ENCODE measurements at places on chromosomes 6 and 20. TPM values are rescaled to one million over a fixed set of nuclear protein-coding genes. Genes with fewer than 3 reads are reported as not detected.

DNA sequence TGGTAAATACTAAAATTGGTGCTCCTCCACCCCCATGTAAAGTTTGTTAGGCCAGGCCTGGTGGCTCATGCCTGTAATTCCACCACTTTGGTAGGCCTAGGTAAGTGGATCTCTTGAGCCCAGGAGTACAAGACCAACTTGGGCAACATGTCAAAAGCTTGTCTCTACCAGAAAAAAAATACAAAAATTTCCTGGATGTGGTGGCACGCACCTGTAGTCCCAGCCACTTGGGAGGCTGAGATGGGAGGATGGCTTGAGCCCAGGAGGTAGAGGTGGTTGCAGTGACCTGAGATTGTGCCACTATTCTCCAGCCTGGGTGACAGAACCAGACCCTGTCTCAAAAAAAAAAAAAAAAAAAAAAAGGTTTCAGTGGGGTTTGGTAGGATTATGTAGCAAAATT, 41.7 kb downstream of the ITCH start:
- no peak overlapping the region for H3K4me3 ChIP-seq
- no peak for DNase-seq
- no peak overlapping the region for H3K27ac ChIP-seq
- no peaks in the 10 kb centered on the region for H3K4me1 ChIP-seq
- H3K36me3 ChIP-seq = no peaks in the 10 kb centered on the region
- H3K27me3 ChIP-seq = no peaks in the 10 kb centered on the region

Gene KIAA1755
- 5.0 TPM for total RNA-seq

DNA sequence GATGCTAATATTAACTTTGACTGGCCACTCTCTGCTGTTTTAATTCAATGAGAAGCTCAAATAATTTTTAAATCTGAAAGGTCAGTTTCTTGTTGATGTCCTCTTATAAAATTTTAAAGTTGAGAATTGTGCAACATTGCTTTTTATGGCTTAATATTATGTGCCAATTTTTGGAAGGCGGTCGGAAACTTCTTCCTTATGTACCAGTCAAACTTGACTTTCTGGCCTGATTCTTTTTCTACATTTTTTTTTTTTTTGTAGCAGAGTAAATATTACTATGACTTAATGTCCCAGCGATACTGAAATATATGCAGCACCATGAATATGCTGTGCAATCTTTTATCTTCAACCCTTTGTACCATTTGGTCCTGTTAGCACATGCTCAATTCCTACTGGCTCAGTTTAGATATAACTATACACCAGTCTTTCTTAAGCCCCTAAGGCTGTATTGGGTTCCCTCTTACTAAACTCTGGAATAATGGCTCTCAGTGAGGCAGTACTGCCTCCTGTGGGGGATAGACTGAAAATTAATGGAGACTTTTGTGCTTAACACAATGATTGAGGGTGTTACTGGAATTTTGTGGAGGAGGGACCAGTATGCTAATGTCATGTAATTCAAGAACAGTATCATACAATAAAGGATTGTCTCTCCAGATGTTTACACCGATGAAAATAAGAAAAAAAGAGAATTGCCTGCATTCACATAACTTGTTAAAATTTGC, 156.4 kb upstream of the SYNCRIP start:
- no peaks in the 10 kb centered on the region for H3K4me1 ChIP-seq
- H3K27ac ChIP-seq = peak overlapping the region; percentile 25
- peak; percentile 34 for DNase-seq
- H3K4me3 ChIP-seq = no peak overlapping the region
- H3K27me3 ChIP-seq = no peaks in the 10 kb centered on the region
- H3K36me3 ChIP-seq = no peaks in the 10 kb centered on the region

DNA sequence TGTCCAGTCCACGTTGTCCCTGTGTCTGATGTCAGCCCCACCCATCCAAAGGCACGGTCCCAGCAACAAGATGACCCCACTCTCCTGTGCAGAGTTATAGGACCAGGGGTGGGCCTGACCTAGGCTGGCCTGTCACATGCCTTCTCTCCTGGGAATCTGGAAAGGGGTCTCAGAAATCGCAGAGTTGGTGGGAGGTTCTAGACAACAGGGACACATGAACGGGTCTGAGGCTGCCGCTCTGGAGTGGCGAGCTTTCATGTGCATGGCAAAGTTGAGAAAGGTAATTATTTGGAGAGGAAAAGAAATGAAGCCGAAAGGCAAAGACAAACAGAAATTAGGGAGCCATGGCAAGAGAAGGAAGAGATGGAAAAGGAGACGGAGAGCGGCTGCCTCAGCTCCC, 29.5 kb downstream of the BFSP1 start:
- no peak overlapping the region for H3K4me3 ChIP-seq
- H3K4me1 ChIP-seq = no peaks in the 10 kb centered on the region
- no peaks in the 10 kb centered on the region for H3K36me3 ChIP-seq
- H3K27ac ChIP-seq = no peak overlapping the region

Gene FAM83C
- 0.36 TPM for total RNA-seq

DNA sequence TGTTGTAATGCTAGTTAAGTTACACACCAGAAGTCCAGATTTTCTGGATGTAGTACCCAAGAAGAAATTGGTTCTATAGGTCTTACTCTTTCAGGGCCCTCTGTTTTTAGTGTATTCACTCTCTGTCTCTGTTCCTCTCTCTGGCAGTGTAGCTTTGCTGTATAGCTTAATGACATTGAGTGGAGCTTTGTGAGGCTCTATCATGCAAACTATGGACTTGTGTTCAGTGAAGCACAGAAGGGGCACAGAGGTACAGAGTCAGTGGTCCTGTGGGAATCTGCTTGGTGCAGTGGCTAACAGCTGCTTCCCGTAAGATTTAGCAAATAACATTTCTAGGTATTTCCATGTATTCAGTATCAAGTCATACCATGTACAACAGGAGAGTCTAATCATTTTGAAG, 26.1 kb downstream of the NKX2-4 start:
- no peaks in the 10 kb centered on the region for H3K4me1 ChIP-seq
- H3K27ac ChIP-seq = no peak overlapping the region
- no peaks in the 10 kb centered on the region for H3K27me3 ChIP-seq

- no peak for DNase-seq
- no peak overlapping the region for H3K27ac ChIP-seq
- no peaks in the 10 kb centered on the region for H3K27me3 ChIP-seq
- no peaks in the 10 kb centered on the region for H3K36me3 ChIP-seq
Measured at GRCh38 chr6:153231048-153231646, 100.1 kb upstream of the RGS17 start.

All from prostate gland (tissue), 2 donors.